NCI-H748 treated with DMSO at 0.1 percent for 48 hours (cell line): ENCODE measurements at places on chromosomes 4 and X.

- no peak for DNase-seq
Observed at GRCh38 chrX:39115166-39115565, 313.9 kb downstream of the MID1IP1 start.

DNA sequence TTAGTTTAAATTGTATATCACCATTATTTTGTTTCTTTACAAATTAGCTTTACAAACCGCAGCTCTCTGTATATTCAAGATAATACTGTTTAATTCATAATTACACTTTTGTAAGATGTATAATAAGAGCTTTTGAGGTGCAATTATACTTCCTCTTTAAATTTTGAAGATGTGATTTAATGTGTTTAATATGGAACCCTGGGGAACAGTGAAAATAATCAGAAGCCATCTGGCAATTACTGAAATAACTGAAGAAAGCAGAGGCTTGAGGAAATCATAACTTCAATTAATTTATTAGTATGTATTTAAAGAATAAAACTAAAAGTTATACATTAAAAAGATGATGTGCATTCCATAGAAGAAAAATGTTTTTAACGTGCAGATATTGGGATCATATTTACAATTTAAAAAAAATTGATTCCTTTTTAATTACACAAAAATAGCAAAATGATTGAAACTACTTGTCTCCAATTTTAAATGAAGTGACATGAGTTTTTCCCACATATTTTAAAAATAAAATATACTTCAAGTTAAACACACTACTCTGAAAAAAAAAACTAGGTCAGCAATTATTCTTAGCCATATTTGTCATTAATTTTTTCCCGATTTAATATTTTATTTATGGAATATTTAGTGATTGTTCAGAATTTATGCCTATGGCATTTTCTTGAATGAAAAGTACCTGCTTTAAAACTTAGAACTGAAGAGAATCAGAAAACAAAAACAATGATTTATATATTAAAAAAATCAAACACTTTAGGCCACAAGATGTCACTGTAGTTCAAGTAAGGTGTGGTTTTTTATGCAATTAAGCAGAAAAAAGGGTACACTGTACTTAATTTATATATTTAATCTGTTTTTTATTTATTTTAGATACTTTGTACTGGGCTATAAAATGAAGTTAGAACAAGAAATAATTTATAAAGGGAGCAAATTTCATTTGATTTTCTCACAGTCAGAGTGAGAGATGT is 942.7 kb upstream of the NDST4 start:
- no peak for DNase-seq

DNA sequence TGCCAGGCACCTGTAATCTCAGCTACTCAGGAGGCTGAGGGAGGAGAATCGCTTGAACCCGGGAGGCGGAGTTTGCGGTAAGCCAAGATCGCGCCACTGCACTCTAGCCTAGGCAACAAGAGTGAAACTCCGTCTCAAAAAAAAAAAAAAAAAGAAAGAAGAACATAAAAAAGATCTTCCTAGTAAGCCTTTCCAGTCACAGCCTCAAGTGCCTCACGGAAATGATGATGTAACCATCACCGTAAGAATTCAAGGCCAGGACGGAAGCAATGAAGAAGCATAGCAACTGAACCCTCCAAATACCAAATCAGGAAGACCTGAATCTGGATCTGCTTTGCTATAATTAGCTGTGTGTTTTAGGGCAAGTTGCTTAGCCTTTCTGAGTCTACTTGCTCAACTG is 28.8 kb downstream of the RBM47 start:
- no peak for DNase-seq

DNA sequence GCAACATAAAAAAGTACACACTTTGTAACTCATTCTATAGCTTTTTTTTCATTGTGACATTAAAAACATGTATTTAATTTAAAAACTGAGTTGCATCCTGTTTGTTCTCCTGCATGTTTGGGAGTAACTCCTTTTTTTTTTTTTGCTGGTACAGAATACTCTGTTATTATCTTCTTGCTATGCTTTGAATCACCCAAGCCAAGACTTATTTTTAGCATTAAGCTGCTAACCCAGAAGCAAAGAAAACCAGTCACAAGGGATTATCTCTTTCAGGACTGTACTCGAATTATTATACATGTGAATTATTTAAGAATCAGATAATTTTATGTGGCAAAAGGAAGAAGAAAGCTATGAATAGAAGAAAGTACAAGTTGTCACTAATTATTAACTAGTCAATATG is 194.9 kb downstream of the ADAMTS3 start:
- no peak for DNase-seq

GRCh38 chr4:8155048-8155447 is 3.6 kb downstream of the ABLIM2 start:
- DNase-seq: no peak

DNA sequence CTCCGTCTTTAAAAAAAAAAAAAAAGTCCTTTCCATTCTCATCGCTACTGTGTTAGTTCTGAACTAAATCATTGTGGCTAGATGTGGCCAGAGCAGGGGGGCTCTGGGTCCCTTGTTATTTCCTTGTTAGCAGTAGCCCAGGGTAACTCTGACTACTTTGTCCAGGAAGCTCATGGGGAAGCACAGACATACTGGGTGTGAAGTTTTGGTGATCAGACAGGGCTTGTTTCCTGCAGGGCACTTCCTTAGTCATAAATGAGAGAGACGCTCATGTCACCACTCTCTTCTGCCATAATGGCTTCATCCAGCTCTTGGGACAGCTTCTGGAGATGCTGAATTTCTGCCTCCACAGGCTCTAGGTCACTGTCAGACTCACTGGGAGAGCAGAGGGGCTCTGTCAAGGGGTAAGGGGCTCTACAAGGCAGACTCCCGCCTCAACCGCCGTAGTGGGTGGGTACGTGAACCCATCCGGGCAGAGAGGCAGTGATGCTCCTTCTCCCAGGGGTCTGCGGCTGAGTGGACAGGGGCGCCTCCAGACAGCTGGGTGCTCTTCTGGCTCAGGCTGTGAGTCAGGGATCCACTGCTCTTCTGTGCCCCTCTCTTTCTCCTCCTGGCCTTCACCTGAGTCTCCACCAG is 12.9 kb downstream of the STIM2 start:
- DNase-seq: no peak

DNA sequence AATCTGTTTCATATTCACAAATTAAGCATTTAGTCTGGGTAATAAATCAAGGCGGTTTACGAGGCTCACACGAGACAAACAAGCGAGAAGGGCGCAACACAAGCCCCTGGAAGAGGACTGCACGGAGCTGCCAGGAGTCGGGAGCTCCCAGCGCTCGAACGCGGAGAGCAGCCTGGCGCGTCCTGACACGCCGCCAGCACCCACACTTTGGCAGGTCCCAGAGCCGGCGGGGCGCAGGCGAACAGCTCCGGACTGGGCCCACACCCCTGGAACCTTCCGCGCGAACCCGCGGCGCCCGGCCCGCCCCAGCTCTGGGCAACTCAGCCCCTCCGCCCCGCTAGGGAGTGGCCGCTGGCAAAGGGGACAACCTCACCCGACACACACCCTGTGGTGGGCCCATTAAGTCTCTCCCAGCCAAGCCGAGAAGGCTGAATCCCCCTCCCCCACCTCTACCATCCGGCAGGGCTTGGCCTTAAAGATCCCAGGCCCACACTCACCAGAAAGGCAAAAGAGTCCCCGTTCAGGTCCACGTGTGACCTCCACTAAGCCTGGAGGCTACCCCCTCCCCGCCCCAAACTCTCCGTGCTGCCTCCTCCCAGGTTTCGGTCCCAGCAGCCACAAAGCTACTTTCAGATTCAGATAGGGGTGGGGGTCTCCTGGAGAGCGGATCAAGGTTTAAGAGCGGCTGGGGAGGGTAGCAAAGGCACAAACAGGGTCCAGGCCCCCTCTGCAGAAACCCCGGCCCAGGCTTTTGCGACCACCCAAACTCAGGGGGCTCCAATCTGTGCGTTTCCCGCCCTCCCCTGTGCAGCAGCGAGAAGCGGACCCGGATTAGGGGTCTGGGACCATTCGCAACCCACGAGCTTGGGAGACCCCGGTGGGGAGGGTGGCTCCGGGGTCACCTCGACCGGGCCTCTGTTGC is 47.5 kb upstream of the BCOR start:
- no peak for DNase-seq

DNA sequence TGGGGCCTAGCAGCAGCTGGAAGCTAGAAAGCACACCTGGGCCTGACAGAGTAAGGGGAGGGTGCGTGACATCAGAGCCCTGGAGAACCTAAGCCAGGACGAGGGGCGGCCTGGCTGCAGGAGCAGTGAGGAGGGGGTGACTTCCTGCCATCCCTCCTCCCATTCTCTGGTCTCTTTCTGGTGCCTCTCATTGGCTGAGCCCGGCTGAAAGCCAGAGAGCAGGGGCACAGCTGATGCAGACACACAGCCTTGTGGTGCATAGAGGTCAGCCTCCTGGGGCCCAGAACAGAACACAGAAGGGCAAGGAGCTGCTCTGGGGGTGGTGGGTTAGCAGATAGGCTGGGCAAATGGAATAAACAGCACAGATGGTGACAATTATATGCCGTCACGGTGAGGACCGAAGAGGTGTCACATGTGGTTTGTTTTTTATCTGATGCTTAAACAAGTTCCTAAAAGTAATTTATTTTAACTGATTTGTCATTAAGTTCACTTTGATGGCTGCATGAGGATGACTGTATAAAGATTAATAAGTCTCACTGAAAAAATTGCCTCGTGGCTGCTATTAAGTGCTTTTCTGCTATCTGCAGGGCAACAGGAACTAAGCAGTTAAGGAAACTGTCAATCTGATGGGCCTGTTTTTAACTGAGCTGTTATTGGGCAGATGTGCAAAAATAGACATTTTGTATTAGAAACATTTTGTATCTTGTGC is 102.0 kb downstream of the FNIP2 start:
- no peak for DNase-seq
